ENCODE measurements at places on chromosomes 16 and 17. TPM values are rescaled to one million over a fixed set of nuclear protein-coding genes. Genes with fewer than 3 reads are reported as not detected.

GRCh38 chr17:78335209-78335608 is 24.7 kb downstream of the SOCS3 start:
- no peaks in the 10 kb centered on the region for H3K36me3 ChIP-seq
- peaks cover 16% of the 10 kb centered on the region for H3K4me1 ChIP-seq
- peaks cover 23% of the 10 kb centered on the region for H3K27me3 ChIP-seq
- no peak overlapping the region for H3K4me3 ChIP-seq
- DNase-seq, result no peak
- no peak overlapping the region for H3K27ac ChIP-seq

- no peaks in the 10 kb centered on the region for H3K36me3 ChIP-seq
- H3K4me1 ChIP-seq, result peaks cover 4% of the 10 kb centered on the region
- no peak overlapping the region for H3K4me3 ChIP-seq
- no peak for DNase-seq
- no peak overlapping the region for H3K27ac ChIP-seq
- peaks cover 18% of the 10 kb centered on the region for H3K27me3 ChIP-seq
Measured at GRCh38 chr16:976389-976931, 5.1 kb upstream of the SOX8 start.

GRCh38 chr16:10390330-10390729 is 4.5 kb downstream of the ATF7IP2 start:
- DNase-seq, result no peak
- peaks cover 5% of the 10 kb centered on the region for H3K27me3 ChIP-seq
- peaks cover 31% of the 10 kb centered on the region for H3K4me1 ChIP-seq
- H3K4me3 ChIP-seq, result no peak overlapping the region
- peaks cover 31% of the 10 kb centered on the region for H3K36me3 ChIP-seq

DNA sequence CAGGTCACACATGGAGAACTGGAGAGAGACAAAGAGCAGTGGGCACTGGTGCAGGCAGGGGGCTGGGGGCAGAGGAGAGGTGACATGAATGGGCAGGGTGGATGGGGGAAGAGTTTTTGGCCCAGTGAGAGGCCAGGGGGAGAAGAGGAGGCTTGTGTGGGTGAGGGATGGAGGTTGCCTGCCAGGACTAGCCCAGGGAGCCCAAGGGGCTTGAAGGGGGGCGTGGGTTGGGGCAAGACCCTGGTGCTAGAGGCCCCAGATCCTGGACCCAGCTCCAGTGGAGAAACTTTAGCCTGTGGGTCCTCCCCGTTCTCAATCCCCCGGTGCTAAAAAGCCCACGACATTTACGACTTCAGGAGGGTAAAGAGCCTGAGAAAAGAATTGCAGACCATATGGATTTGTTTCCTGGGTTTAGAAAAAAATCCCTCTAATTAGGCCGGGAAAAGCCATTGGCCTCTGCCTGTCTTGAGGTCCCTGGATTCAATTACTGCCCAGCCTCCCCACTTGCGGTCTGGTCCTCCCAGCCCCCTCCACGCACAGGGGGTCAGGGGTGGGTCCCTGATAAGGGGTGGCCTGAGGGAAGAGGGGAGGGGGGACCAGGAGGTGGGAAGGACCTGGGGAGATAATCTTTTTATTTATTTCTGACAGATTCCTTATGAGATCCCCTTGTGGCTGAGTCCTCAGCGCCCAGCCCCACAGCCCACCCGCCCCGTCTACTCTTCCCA is 33.0 kb downstream of the NGFR start:
- H3K36me3 ChIP-seq, result no peaks in the 10 kb centered on the region
- peaks cover 34% of the 10 kb centered on the region for H3K27me3 ChIP-seq
- no peak overlapping the region for H3K4me3 ChIP-seq
- DNase-seq, result no peak

GRCh38 chr17:46147296-46147695 is 45.9 kb downstream of the KANSL1 start:
- no peak for DNase-seq
- no peaks in the 10 kb centered on the region for H3K27me3 ChIP-seq
- peaks cover 72% of the 10 kb centered on the region for H3K4me1 ChIP-seq
- H3K27ac ChIP-seq, result peak overlapping the region; percentile 60

Gene MT1M
- total RNA-seq, result not detected

- H3K4me3 ChIP-seq, result peak overlapping the region; percentile 38
- DNase-seq, result no peak
- peaks cover 2% of the 10 kb centered on the region for H3K36me3 ChIP-seq
- peaks cover 40% of the 10 kb centered on the region for H3K4me1 ChIP-seq
- H3K27me3 ChIP-seq, result peaks cover 57% of the 10 kb centered on the region
Measured at GRCh38 chr17:42457107-42457792, 1.4 kb upstream of the ATP6V0A1 start.

- peak; percentile 49 for DNase-seq
- no peak overlapping the region for H3K27ac ChIP-seq
- no peaks in the 10 kb centered on the region for H3K36me3 ChIP-seq
- peaks cover 42% of the 10 kb centered on the region for H3K27me3 ChIP-seq
- H3K4me1 ChIP-seq, result peaks cover 17% of the 10 kb centered on the region
Measured at GRCh38 chr16:2022723-2023091, 3.1 kb downstream of the NPW start.

DNA sequence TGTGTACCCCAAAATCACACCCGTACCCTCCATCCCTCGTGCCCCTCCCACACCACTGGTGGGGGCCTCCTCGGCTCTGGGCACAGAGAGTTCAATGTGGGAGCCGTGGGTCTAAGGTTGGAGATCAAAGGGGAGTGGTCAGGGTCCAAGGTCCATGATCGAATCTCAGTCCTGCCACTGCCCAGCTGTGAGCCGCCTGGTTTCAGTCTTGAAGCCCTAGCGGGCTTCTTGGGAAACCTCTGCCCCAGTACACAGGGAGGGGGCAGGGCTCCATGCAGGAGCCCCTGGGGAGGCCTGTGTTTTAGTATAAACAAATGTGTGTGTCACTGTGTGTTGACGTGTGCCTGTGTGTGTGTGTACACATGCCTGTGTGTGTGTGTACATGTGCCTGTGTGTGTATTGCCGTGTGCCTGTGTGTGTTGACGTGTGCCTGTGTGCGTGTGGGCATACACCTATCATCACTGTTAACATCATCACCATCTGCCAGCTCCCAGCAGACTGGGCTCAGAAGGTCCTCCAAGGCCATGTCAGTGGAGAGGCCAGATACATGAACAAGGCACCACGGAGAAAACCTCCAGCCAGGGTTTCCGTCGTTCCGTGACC is 26.5 kb upstream of the ZNF469 start:
- no peaks in the 10 kb centered on the region for H3K36me3 ChIP-seq
- no peaks in the 10 kb centered on the region for H3K4me1 ChIP-seq
- no peak overlapping the region for H3K4me3 ChIP-seq

Gene ABCA3
- total RNA-seq, result 6.4 TPM

GRCh38 chr17:28521311-28522085 is 15.3 kb downstream of the FOXN1 start:
- no peaks in the 10 kb centered on the region for H3K36me3 ChIP-seq
- H3K4me1 ChIP-seq, result peaks cover 9% of the 10 kb centered on the region
- H3K27ac ChIP-seq, result no peak overlapping the region
- peaks cover 11% of the 10 kb centered on the region for H3K27me3 ChIP-seq
- no peak for DNase-seq

Gene KRTAP9-4
- not detected for total RNA-seq

DNA sequence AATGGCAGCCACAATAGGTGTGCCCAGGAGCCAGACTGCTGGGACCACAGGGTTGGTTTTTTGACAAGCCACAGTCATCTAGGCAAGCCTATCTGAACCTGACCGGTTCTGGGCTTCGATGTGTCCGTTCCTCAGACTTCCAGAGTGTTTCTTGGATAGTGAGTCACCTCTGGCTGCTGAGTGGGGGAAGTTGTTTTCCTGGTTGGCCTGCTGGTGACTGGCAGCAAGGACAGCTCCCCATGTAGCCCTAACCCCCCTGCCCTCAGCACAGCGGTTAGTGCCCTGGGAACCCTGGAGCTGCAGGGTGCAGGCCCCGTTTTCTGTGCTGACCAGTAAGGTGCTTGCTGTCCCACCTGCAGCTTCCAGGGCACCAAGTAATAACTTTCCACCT is 65.5 kb downstream of the PLD6 start:
- peaks cover 4% of the 10 kb centered on the region for H3K4me1 ChIP-seq
- H3K27ac ChIP-seq, result no peak overlapping the region
- H3K27me3 ChIP-seq, result no peaks in the 10 kb centered on the region
- peaks cover 3% of the 10 kb centered on the region for H3K36me3 ChIP-seq
- no peak for DNase-seq
- no peak overlapping the region for H3K4me3 ChIP-seq

GRCh38 chr16:65727534-65728137 is 605.8 kb upstream of the CDH11 start:
- H3K27me3 ChIP-seq, result no peaks in the 10 kb centered on the region
- no peak overlapping the region for H3K4me3 ChIP-seq
- no peak for DNase-seq
- H3K4me1 ChIP-seq, result no peaks in the 10 kb centered on the region
- H3K27ac ChIP-seq, result no peak overlapping the region

DNA sequence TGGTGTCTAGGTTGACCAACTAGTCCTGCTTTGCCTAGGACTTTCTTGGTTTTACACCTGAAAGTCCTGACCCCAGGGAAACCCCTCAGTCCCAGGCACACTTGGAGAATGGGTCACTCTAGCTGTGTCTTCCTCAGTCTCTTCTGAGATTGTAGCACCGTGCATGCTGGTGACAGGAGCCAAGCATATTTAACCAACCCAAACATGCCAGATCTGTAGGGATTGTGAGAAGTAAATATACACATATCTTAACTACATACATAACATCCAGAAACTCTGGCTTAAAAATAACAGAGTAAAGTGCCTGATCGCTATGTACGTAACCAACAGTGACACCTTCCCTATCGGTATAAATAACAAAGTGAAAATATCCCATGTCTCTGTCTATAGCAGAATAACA is 158.1 kb downstream of the HAPSTR1 start:
- no peak overlapping the region for H3K4me3 ChIP-seq
- no peaks in the 10 kb centered on the region for H3K36me3 ChIP-seq
- H3K27ac ChIP-seq, result no peak overlapping the region

DNA sequence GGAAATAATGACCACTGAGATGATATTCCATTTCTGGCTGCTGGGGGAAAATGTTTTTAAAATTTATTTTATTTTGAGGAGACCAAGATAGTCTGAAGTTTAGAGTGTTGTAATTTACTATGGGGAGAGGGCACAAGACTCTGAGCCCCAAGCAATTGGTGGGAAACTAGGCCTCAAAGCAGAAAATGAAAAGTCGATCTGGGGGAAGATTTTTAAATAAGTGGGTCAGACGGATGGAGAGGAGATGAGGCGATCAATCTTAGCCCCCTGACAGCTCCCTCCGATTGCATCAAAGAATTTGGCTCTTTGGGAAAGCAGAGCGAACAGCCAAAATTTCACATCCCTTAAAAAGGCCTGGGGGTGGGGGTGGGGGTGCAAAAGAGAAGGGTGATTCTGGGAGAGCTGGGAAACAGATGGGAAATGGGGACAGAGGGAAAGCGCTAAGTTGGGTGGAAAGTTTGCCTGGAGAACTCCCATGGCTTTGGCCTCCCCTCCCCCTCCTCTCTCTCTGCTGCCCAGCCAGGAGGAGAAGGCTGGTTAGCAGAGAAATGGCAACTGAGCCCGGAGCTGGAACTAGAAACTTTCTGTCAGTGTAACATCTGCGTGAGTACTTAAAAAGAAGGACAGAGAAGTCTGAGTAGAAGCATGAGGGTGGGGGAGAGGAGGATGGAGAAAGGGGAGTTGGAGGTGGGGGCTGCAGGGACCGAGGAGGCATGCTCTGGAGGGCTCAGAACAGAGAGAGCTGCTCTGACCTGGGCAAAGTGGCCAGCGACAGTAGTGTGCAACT is 1.4 kb upstream of the HOXB2 start:
- peaks cover 38% of the 10 kb centered on the region for H3K4me1 ChIP-seq
- no peak for DNase-seq
- H3K4me3 ChIP-seq, result no peak overlapping the region
- peak overlapping the region; percentile 38 for H3K27ac ChIP-seq

DNA sequence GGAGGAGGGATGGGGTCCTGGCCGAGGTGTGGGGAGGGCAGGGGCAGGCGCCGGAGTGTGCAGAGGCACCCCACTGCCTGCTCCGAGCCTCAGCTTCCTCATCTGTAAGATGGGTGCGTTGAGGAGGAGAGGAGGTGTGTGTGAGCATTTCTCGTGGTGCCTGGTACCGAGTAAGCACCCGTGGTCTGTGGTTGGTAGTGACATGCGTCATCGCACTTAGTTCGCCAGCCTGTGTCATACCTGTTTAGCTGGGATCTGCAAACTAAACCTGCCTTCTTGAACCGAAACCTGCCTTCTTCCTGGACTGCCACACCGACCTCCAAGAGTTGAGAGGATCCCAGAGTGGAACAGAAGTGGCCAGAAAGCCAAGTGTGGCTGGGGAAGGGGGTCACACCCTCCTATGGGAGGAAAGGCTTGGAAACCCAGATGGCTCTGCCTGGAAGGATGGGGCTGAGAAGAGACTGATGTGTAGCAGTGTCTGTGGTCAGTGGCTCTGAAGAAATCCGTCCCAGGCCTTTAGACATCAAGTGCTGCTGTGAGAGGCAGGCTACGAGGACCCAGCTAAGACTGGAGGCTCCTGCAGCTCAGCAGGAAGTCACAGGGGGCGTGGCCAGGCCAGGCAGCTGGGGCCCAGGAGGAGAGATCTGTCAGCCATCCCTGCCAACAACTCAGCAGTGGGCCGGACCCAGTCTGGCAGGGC is 162.6 kb upstream of the PLCG2 start:
- DNase-seq, result peak; percentile 94
- peaks cover 8% of the 10 kb centered on the region for H3K36me3 ChIP-seq
- no peaks in the 10 kb centered on the region for H3K27me3 ChIP-seq
- peaks cover 18% of the 10 kb centered on the region for H3K4me1 ChIP-seq
- peak overlapping the region; percentile 54 for H3K4me3 ChIP-seq

GRCh38 chr17:39591958-39592954 is 15.5 kb downstream of the NEUROD2 start:
- peak; percentile 57 for DNase-seq
- H3K4me1 ChIP-seq, result peaks cover 2% of the 10 kb centered on the region
- H3K4me3 ChIP-seq, result no peak overlapping the region
- no peak overlapping the region for H3K27ac ChIP-seq
- H3K27me3 ChIP-seq, result peaks cover 54% of the 10 kb centered on the region
- H3K36me3 ChIP-seq, result no peaks in the 10 kb centered on the region

GRCh38 chr17:54426296-54426886 is 474.3 kb upstream of the TOM1L1 start:
- no peaks in the 10 kb centered on the region for H3K4me1 ChIP-seq
- no peaks in the 10 kb centered on the region for H3K36me3 ChIP-seq
- no peak for DNase-seq
- H3K27me3 ChIP-seq, result no peaks in the 10 kb centered on the region
- H3K4me3 ChIP-seq, result no peak overlapping the region

GRCh38 chr16:83102336-83102735 is 475.6 kb downstream of the CDH13 start:
- no peaks in the 10 kb centered on the region for H3K4me1 ChIP-seq
- DNase-seq, result no peak
- no peak overlapping the region for H3K27ac ChIP-seq

- no peak overlapping the region for H3K4me3 ChIP-seq
- DNase-seq, result no peak
- H3K27ac ChIP-seq, result no peak overlapping the region
- H3K27me3 ChIP-seq, result peaks cover 15% of the 10 kb centered on the region
- no peaks in the 10 kb centered on the region for H3K4me1 ChIP-seq
Measured at GRCh38 chr16:87117936-87118335, 199.3 kb downstream of the C16orf95 start.

- no peaks in the 10 kb centered on the region for H3K4me1 ChIP-seq
- no peaks in the 10 kb centered on the region for H3K36me3 ChIP-seq
- no peak overlapping the region for H3K27ac ChIP-seq
- no peak for DNase-seq
Measured at GRCh38 chr16:82042144-82042543, 7.1 kb downstream of the HSD17B2 start.

- peak; percentile 86 for DNase-seq
- no peak overlapping the region for H3K4me3 ChIP-seq
- peaks cover 77% of the 10 kb centered on the region for H3K4me1 ChIP-seq
Measured at GRCh38 chr17:17119533-17119932, 77.3 kb downstream of the MPRIP start.

Gene ACSM2B
- total RNA-seq, result not detected

Measured in activated CD8-positive, alpha-beta memory T cell treated with anti-CD3 and anti-CD28 coated beads, Interleukin-2, amount 10 ng/mL, durations not matched to agents 7 days and 5 days (primary cell).